ENCODE measurements at places on chromosomes 16 and 17.

- DNase-seq: no peak
These were observed 131.3 kb downstream of the CYB561 start for GRCh38 chr17:63314761-63315160.

DNA sequence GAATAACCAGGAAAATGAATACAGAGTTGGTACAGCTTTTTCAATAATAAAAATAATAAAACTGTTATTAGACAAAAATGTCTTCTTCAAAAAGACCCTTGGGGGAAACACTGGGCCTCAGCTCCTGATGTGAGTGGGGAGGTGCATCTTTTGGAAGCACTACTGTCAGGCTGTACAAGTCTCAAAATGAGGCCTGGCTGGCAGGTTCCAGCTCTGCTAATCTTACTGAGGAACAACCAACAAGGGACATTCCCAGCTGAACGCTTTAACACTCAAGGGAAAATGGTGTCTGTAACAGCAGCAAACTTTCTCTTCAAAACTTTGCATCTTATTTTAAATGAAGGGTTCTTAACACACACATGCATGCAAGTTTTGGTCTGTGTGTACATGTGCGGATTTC lies 19.7 kb downstream of the TEX2 start:
- DNase-seq: no peak

DNA sequence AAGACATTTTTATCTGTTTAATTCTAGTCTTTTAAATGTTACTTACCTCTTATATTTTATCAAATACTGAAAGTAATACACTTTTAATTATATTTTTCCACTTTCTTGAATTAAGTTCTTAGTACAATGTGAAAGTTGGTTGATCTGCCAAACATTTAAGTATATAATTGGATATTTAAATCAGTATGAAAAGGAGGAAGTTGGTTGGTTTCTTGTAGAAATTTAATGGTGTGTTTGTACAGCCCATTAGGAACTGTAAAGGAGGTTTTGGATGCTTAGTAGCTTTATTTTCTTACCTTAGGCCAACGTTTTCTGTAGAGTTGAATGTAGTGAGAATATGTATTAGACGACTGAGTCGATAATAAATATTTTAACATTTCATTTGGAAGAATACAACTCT lies 5.4 kb downstream of the NFATC3 start:
- DNase-seq: no peak

DNA sequence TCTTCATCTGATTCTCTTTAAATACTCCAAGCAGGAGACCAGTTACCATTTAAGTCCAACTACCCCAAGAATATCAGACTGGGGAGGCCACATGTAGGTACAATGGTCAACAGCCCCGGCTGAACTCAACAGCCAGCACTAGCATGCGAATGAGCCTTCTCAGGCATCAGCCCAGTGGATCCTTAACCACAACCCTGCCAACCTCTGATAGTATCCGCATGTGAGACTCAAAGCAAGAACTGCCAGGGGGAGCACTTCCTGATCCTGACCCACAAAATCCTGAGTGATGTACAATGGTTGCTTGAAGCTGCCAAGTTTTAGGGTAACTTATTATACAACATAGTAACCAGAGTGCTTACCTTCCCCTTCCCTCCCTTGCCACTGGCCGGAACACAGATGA lies 4.0 kb downstream of the PYY start:
- DNase-seq: no peak

GRCh38 chr17:78147315-78147998 lies 1.3 kb downstream of the C17orf99 start:
- DNase-seq: no peak

DNA sequence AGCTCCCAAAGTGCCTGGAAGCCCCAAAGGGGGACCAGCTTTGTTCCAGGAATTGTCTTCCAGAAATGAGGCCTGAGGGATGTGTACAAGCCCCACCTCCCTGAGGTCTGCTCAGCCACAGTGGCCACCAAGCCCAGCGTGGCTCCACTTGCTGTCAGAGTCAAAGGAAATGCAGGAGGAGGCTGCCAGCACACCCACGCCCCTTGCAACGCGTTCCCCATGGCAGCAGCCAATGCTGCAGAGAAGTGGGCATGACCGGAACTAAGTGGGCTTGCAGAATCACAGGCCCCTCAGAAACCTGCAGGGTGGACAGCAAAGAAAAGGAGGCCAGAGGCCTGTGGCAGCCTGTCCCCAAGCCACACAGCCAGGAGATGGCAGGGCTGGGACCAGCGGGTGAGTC lies 320.8 kb downstream of the FOXL1 start:
- DNase-seq: no peak

GRCh38 chr17:39115135-39115534 lies 36.3 kb downstream of the PLXDC1 start:
- DNase-seq: no peak

GRCh38 chr17:60371416-60371815 lies 20.5 kb downstream of the USP32 start:
- no peak for DNase-seq

GRCh38 chr17:51180486-51180885 lies 14.3 kb downstream of the NME2 start:
- DNase-seq: no peak

DNA sequence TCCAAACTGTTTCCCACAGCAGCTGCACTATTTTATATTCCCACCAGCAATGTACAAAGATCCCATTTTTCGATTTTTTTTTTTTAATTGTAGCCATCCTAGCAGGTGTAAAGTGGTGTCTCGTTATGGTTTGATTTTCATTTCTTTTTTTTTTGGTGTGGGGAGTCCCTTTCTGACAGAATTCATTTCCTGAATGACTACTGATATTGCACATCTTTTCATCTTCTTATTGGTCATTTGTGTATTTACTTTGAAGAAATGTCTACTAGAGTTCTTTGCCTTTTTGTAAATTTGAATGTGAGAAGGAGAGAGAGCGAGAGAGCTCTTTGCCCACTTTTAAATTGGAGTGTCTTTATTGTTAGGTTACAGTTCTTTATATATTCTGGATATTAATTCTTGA lies 14.0 kb downstream of the CYB5B start:
- no peak for DNase-seq

- no peak for DNase-seq
These were observed 24.9 kb upstream of the LRRC37A start for GRCh38 chr17:46270032-46270431.

GRCh38 chr16:88734361-88734728 lies 28.0 kb downstream of the CTU2 start:
- DNase-seq: no peak

DNA sequence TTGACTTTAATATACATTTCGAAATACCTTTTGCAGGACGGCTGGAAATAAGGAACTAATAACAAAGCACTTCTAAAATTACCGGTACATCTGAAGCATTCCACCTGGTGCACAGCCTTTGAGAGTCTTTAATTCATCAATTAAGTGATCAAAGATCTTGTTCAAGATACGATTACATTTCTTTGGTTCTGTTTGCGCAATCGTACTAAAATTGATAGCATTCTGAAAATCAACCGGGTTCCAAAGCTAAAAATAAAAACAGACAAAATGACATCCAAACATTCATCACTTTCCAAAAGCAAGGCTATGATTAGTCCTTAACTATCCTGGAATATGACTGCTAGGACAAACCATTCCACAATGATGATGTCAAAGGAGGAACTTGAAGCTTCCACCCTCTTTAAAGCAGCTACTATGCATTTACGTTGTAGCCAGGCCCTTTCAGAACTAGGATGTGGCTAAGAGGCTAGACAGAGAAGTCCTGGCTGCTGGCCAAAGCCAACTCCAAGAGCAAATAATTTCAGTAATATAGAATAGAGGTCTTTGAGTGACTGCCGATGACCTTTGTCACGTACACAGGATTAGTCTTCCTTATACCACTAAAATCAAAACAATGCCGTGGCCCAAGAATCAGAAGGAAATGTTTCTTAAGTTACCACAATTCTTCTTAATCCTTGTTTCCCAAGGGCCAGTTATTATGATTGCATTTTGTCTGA lies 299.8 kb upstream of the PSMD7 start:
- DNase-seq: no peak

- DNase-seq: no peak
These were observed 52.4 kb upstream of the TANGO6 start for GRCh38 chr16:68790944-68791343.

- no peak for DNase-seq
These were observed 131.7 kb upstream of the HSBP1 start for GRCh38 chr16:83676086-83676485.

DNA sequence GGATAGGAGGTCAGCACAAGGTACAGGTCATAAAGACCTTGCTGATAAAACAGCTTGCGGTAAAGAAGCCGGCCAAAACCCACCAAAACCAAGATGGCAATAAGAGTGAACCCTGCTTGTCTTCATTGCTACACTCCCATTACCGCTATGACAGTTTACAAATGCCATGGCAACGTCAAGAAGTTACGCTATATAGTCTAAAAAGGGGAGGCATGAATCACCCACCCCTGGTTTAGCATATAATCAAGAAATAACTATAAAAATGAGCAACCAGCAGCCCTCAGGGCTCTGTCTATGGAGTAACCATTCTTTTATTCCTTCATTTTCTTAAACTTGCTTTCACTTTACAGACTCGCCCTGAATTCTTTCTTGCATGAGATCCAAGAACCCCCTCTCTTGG lies 1.0 kb upstream of the HSBP1 start:
- no peak for DNase-seq

DNA sequence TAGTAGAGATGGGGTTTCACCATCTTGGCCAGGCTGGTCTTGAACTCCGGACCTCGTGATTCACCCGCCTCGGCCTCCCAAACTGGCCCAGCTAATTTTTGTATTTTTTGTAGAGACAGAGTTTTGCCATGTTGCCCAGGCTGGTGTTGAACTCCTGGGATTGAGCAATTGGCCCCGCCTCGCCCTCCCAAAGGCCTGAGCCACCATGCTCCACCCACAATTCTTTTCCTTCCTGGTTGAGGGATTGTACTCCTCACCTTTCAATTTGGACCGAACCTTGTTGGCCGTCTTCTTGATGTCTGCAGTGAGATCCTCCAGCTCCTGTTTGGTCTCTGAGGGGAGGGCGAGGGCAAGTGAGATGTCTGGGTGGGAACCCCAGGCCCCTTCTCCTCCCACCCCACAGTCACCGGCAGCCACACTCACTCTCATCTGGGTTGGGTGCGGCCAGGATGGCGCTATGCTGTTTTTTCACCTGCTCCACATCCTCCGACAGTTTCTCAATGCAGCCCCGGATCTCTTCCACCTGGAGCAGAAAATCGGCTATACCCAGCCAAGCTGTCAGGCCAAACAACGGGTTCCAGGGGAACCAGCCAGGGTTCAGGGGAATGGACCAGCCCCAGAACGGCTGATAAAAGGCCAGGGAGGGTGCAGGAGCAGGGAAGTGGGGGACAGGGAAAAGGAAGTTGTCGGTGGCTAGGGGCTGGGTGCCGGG lies 9.6 kb downstream of the STX1B start:
- DNase-seq: no peak

GRCh38 chr16:85836706-85837582 lies 37.4 kb downstream of the COX4I1 start:
- DNase-seq: no peak

- DNase-seq: no peak
These were observed 23.6 kb downstream of the SLC5A10 start for GRCh38 chr17:18975597-18975996.

- DNase-seq: no peak
These were observed 470.9 kb upstream of the SOX9 start for GRCh38 chr17:71649941-71650350.

- DNase-seq: no peak
These were observed 57.2 kb downstream of the C16orf82 start for GRCh38 chr16:27123795-27124409.

DNA sequence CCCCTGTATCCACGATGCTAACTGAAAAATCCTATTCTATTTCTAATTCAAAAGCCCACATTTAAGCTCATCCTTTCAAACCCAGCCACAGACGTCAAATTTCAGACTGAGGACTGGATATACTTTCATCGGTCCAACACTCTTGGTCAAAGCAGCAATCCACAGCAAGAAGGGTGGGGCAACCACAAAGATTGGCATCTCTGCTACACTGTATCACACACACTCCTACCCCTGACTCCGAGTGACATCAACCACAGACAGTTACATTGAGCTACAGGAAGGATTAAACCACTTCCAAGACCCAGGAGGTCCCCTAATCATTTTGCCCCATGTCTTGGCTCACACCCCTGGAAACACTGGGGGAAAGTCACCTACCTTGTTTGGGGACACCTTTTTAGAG lies 61.3 kb downstream of the GRIN2A start:
- DNase-seq: no peak

GRCh38 chr17:74031316-74032090 lies 172.0 kb upstream of the RPL38 start:
- no peak for DNase-seq

GRCh38 chr17:76683011-76683755 lies 27.6 kb downstream of the MXRA7 start:
- no peak for DNase-seq

DNA sequence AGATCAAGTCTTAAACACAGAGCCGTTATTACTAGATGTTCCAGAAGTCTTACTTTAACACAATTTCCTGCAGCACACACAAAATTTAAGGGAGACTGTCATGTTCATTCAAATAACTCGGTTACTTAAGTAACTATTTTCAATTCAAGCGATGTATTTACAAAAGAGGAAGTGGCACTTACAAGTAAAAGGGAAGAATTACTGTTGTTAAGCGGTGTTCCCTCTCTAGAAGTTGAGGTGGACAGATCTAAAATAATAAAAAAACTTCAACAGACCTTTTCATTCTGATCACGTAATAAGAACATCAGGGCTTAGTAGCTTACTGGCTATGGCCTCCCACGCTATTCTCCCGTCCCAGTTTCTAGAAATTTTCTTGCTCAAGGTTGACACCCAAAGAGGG lies 26.2 kb upstream of the TXNDC11 start:
- no peak for DNase-seq

DNA sequence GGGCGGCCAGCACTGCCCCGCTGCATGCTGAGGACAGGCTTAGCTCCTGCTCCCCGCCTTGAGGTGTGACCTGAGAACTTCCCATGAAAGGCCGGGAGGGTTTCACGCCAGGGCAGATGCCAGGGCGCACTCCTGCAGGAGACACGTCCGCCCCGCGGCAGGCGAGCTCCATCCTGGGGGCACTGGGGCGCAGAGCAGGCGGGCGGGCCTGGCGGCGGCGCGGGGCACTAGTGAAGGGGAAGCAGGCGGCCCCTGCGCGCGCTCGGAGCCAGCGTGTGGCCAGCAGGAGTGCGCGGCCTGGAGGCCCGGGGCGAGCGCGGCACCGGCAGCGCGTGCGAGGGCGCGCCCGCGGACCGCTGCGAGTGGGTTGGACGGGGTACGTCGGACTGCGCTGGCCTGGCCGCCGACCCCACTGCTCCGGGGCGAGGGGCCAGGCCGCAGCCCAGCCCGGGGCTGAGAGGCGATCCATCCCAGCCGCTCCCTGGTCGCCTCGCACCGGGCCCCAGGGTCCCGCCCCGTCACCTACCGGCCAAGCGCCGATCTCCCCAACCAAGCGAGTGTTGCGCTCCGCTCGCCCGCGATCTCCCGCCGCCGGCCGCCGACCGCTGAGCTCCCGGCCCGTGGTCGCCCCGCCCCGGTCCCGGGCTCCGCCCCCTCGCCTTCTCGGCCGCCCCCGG lies at the start of gene MAP3K14:
Gene MAP3K14 (minus strand): TSS at position 587 of the 677 bp plus-strand sequence. CDS start 26,275 bp downstream, outside the sequence.
- DNase-seq: no peak

- no peak for DNase-seq
These were observed 40.6 kb upstream of the XYLT1 start for GRCh38 chr16:17511340-17511739.

All from NCI-H1436 treated with DMSO at 0.1 percent for 48 hours (cell line).